DND-41 (cell line): ENCODE measurements at places on chromosomes 4 and X.

DNA sequence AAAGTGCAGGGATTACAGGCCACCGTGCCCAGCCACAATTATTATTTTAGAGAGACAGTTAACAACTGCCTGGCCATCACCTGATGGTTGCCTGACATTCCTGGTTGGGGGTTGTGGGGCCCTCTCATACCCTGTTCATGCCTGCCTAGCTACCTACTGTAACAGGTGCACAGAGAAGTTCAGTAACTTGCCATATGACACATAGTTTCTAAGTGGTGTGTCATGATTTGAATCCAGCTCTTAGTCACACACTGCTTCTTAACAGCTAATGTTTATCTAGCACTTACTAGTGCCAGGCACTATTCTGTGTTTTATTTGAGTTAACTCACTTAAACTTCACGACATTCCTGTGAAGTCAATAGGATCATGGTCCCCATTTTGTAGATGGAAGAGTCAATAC is 122.7 kb upstream of the JADE1 start:
- H3K27ac ChIP-seq = no peak overlapping the region
- H3K36me3 ChIP-seq = no peaks in the 10 kb centered on the region
- no peaks in the 10 kb centered on the region for H3K4me1 ChIP-seq
- no peaks in the 10 kb centered on the region for H3K27me3 ChIP-seq

- H3K27me3 ChIP-seq = peaks cover 3% of the 10 kb centered on the region
- no peaks in the 10 kb centered on the region for H3K36me3 ChIP-seq
- peaks cover 6% of the 10 kb centered on the region for H3K4me1 ChIP-seq
- no peak overlapping the region for H3K4me3 ChIP-seq
- DNase-seq = no peak
These were observed 180.7 kb downstream of the CRLF2 start for GRCh38 chrX:1031521-1032430.

- H3K27me3 ChIP-seq = no peaks in the 10 kb centered on the region
- no peak for DNase-seq
- no peaks in the 10 kb centered on the region for H3K4me1 ChIP-seq
- H3K4me3 ChIP-seq = no peak overlapping the region
- H3K36me3 ChIP-seq = no peaks in the 10 kb centered on the region
These were observed 13.4 kb downstream of the EVC start for GRCh38 chr4:5724377-5724776.

DNA sequence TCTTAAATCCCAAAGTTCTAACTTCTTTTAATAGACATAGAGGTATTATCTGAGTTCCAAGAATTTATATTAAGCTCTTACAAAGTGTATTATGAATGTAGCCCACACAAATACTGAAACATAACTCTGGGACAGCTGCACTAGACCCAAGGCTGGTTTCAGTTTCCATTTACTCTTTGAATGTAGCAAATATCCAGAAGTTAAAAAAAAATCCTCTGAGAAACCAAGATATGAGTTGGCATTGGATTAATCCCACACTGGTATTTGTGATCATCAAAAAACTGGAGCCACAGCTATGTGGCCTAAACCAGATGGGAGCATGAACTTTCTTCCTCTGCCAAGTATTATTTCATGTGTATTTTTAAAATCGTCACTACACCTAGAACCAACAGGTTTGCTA is 23.6 kb upstream of the SMPX start:
- no peak overlapping the region for H3K27ac ChIP-seq
- H3K4me3 ChIP-seq = no peak overlapping the region
- H3K27me3 ChIP-seq = no peaks in the 10 kb centered on the region
- H3K36me3 ChIP-seq = no peaks in the 10 kb centered on the region
- no peak for DNase-seq

DNA sequence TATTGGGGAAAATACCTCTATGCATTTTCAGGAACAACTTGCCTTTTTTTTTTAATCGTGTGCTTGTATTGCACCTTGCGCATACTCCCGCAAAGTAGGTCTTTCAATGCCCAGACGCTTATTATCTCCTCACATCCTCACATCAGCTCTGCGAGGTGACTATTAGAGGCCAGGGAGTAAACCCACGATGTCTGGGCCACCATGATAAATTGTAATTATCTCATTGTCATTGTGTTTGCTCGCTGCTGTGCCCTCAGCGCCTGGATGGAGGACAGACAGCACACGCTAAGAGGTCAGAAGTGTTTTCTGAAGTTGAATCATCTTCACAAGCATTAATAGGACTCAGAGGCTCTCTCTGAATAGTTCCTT is 1.0 kb upstream of the RELL1 start:
- H3K36me3 ChIP-seq = no peaks in the 10 kb centered on the region
- H3K27ac ChIP-seq = peak overlapping the region; percentile 78
- peaks cover 24% of the 10 kb centered on the region for H3K4me1 ChIP-seq
- DNase-seq = no peak
